ENCODE measurements at places on chromosomes 2 and 18.

- no peak for DNase-seq
These were observed 28.9 kb downstream of the EIPR1 start for GRCh38 chr2:3348767-3349166.

DNA sequence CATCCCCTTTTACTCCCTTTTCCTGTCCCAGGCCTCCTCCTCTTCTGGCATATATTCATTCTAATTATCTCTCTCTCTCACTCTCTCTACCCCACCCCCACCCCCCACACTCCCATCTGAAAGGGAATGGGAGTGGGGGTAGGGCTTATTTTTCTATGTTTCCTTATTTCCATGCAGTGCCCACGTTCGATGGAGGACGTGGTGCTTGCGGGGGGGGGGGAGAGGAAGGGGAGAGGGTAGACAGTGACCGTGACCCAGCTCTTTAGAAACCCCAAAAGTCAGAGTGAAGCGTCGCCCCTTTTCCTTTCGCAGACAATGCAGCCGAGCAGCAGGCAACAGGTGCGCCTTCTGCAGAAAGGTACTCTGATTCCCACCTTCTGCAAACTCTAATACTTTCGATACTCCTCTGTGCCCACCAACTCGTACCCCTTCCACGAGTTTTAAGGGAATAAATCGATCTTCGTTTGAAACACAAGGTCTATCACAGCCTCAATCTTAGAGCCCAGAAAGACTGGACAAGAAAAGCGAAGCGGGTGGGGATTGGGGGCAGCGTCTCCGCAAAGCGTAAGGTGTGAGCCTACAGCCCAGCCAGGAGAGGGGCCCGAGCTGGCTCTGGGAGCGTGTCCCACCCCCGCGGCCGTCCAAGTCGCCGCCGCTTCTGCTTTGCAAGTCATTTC, 891 bp upstream of the NR4A2 start:
- no peak for DNase-seq

GRCh38 chr2:68365087-68365486, at the start of gene PLEK:
PLEK (plus strand) TSS chr2:68365282; CDS start chr2:68365352, 70 bp downstream.
- no peak for DNase-seq

DNA sequence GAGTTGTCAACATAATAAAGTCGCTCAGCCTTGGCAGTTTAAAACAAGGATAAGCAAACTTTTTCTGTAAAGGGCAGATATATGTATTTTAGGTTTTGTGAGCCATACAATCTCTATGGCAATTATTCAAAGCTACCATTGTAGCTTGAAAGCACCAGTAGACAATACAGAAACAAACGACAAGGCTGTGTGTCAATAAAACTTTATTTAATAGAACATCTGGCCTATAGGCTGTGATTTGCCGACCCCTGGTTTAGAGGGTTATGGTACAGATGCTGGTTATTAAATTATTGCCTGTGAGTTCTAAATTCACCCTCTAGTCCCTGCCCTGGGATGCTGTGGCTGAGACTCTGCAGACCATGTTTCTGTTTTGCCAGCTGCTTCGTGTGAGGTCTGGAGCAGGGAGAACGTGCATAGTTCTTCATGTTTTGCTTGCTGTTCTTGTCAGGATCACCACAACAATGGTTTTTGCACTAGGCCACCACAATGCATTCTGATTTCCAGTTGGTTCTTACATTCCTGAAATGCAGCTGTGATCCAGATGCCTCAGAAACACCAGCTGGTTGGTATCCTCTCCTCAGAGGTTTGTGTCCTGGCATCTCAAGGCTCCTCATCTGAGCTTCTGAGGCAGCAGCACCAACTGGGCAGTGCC, 46.6 kb downstream of the ICOS start:
- no peak for DNase-seq

DNA sequence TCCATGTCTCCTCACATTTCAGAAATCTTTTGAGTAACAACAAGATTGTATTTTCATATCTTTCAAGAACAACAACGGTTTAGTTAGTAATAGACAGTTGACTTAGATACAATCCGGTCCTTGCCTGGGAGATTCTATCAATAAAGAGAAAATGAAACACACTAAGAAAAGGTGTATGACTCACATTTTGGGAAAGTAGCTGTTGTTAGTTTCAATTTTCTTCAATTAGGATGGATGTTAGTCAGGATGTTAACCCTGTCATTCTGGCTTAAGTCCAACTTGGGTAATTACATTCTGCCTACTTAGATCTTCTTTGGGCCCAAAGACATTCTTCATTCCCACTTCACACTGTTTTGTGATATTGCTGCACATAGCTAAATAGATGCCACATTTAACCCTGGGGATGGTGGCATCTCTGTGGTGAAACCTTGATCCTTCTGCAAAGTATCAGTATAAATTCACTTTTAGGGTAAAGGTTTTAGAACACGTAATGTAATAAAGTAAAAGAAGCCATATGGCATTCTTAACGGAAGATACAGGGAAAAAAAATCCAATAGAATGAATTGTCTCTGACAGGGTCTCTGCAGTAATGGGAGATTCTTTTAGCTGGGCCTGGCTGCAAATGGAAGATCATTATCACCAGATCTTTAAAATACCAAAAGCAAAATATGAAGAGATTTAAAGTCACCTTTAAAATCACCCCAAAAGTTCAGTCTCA, 365.5 kb downstream of the FIGN start:
- no peak for DNase-seq
